ENCODE measurements at places on chromosomes 7 and 10. TPM values are rescaled to one million over a fixed set of nuclear protein-coding genes. Genes with fewer than 3 reads are reported as not detected.
A peak's percentile ranks its signal among the peaks of the same experiment; 100 is the strongest.

DNA sequence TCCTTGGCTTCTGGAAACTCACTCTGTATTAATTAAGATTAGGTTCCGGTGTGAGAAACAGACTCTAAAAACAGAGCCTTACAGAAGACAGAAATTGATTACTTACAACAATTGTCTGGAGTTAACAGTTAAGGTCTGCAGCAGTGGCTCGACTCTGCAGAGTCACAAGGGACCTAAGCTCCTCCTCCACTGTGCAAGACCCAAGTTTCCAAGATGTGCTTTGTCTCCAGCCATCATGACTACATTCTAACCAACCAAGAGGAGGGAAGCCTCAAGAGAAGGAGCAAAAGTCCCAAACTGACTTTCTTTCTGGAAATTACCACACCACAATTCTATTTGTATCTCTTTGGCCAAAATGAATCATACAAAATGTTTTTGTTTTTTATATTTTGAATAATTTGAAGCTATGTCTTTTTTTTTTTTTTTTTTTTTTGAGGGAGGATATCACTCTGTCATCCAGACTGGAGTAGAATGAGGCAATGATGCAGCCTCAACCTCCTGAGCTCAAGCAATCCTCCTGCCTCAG lies 14.2 kb upstream of the ODAD2 start:
- H3K4me3 ChIP-seq = no peak overlapping the region
- H3K27ac ChIP-seq = no peak overlapping the region
- peaks cover 59% of the 10 kb centered on the region for H3K27me3 ChIP-seq
- peaks cover 11% of the 10 kb centered on the region for H3K4me1 ChIP-seq

DNA sequence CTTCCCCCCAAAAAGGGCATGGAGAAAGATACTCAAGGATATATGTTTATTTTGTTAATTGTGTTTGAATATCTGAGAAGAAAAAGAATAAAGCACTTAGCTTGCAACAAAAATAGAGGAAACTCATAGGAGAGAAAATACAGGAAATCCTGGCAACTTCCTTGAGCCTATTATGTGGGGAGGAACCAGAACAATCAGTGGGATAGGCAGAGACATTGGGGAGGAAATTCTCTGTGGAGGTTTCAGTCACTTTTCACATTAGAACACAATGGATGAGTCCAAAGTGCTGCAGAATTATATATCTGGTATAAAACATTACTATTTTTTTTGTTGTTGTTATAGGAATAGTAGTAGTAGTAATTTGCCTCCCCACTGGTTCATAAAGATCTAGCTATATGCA lies 240.1 kb downstream of the THSD7A start:
- no peak overlapping the region for H3K27ac ChIP-seq
- H3K4me3 ChIP-seq = no peak overlapping the region
- DNase-seq = no peak

GRCh38 chr7:28748933-28749584 lies 209.1 kb downstream of the TRIL start:
- H3K4me1 ChIP-seq = peaks cover 5% of the 10 kb centered on the region
- no peaks in the 10 kb centered on the region for H3K36me3 ChIP-seq
- H3K4me3 ChIP-seq = no peak overlapping the region
- DNase-seq = no peak
- no peak overlapping the region for H3K27ac ChIP-seq

GRCh38 chr7:8205537-8205936 lies 56.4 kb downstream of the ICA1 start:
- H3K27me3 ChIP-seq = peaks cover 74% of the 10 kb centered on the region
- H3K27ac ChIP-seq = no peak overlapping the region
- no peak for DNase-seq
- H3K36me3 ChIP-seq = no peaks in the 10 kb centered on the region

- no peaks in the 10 kb centered on the region for H3K4me1 ChIP-seq
- peaks cover 1% of the 10 kb centered on the region for H3K36me3 ChIP-seq
- H3K27ac ChIP-seq = no peak overlapping the region
- no peak for DNase-seq
These were observed 22.4 kb upstream of the CYTH3 start for GRCh38 chr7:6294839-6295238.

DNA sequence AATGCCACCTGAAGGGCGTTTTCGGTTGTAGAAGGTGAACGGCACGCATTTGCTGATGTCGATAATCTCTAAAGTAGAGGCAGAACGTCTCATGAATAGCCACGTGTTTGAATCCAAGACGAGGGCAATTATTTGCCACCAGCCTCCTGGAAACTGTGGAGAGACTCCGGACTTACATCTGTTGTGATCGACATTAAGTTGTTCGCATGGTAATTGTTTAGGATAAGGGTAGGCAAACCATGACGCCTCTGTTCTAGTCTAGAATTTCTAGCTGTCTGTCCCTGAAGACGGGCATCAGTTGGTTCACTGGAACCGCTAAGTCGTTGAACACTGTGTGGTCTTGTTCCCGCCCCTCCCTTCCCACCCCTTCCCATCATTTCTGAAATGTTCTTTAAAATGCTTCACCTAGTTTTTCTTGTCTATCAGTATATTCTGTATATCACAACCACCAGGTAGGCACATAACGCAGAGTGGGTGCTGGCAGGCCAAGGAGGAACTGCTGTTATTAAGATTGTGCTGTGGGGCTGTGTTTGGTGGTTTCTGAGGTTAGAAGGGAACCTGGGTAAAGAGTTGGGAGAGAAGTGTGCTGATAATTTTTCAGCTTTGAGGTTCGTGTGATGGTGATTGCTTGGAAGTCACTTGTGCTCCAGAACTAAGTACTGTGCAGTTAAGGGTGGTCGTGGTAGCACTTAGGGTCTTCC lies 1.2 kb downstream of the UBE3C start:
- H3K27me3 ChIP-seq = no peaks in the 10 kb centered on the region
- no peak for DNase-seq
- H3K4me1 ChIP-seq = peaks cover 37% of the 10 kb centered on the region
- peaks cover 32% of the 10 kb centered on the region for H3K36me3 ChIP-seq
- peak overlapping the region; percentile 71 for H3K27ac ChIP-seq

DNA sequence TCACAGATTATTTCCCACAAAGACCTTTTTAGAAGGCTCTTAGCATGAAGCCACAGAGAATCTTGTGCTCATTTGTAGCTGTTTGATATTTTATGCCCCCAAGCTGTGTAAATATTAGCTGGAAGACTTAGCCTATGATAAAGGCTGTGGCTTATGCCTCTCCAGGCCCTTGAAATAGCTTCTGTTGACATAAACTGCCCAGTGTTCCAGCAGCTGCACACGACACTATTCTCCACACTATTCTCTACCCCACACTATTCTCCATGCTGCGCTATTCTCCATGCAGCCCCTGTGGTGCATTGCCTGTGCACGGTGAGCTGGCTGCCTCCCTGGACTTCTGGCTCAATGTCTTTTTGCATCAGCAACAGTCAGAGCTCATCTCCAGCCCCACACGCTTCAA lies 13.1 kb downstream of the DDC start:
- no peaks in the 10 kb centered on the region for H3K36me3 ChIP-seq
- no peak for DNase-seq
- H3K4me1 ChIP-seq = no peaks in the 10 kb centered on the region

GRCh38 chr7:81300753-81301152 lies 381.9 kb upstream of the SEMA3C start:
- H3K4me1 ChIP-seq = no peaks in the 10 kb centered on the region
- H3K4me3 ChIP-seq = no peak overlapping the region
- no peaks in the 10 kb centered on the region for H3K36me3 ChIP-seq

- DNase-seq = no peak
- H3K4me3 ChIP-seq = peak overlapping the region; percentile 29
- peaks cover 5% of the 10 kb centered on the region for H3K36me3 ChIP-seq
- H3K27ac ChIP-seq = peak overlapping the region; percentile 73
- no peaks in the 10 kb centered on the region for H3K4me1 ChIP-seq
- no peaks in the 10 kb centered on the region for H3K27me3 ChIP-seq
These were observed 8.4 kb downstream of the NACAD start for GRCh38 chr7:45080265-45080957.

DNA sequence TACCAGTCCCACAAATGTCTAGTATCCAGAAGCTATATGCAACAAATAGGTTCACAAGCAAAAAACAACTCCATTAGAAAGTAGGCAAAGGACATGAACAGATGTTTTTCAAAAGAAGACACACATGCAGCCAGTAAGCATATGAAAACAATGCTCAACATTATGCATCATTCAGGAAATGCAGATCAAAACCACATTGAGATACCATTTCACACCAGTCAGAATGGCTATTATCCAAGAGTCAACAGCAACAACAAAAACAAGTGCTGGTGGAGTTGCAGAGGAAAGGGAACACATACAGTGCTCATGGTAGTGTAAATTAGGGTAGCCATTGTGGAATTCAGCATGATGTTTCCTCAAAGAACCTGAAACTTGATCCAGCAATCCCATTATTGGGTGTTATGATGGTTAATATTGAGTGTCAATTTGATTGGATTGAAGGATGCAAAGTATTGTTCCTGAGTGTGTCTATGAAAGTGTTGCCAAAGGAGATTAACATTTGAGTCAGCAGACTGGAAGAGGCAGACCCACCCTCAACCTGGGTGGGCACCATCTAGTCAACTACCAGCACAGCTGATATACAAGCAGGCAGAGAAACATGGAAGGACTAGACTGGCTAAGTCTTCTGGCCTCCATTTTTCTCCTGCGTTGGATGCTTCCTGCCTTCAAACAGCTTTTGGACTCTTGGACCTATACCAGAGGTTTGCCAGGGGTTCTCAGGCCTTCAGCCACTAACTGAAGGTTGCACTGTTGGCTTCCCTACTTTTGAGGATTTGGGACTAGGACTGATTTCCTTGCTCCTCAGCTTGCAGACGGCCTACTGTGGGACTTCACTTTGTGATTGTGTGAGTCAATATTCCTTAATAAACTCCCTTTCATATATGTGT lies 218.4 kb upstream of the SEMA3D start:
- DNase-seq = no peak
- no peaks in the 10 kb centered on the region for H3K27me3 ChIP-seq
- no peak overlapping the region for H3K4me3 ChIP-seq

- H3K4me1 ChIP-seq = peaks cover 42% of the 10 kb centered on the region
- peak overlapping the region; percentile 47 for H3K4me3 ChIP-seq
- no peaks in the 10 kb centered on the region for H3K27me3 ChIP-seq
- H3K36me3 ChIP-seq = peaks cover 4% of the 10 kb centered on the region
- DNase-seq = no peak
These were observed 19.6 kb downstream of the SGMS1 start for GRCh38 chr10:50604049-50604640.

GRCh38 chr10:116888380-116889055 lies 39.2 kb downstream of the ENO4 start:
- peaks cover 24% of the 10 kb centered on the region for H3K27me3 ChIP-seq
- H3K4me1 ChIP-seq = no peaks in the 10 kb centered on the region
- H3K4me3 ChIP-seq = no peak overlapping the region
- DNase-seq = no peak
- no peaks in the 10 kb centered on the region for H3K36me3 ChIP-seq

DNA sequence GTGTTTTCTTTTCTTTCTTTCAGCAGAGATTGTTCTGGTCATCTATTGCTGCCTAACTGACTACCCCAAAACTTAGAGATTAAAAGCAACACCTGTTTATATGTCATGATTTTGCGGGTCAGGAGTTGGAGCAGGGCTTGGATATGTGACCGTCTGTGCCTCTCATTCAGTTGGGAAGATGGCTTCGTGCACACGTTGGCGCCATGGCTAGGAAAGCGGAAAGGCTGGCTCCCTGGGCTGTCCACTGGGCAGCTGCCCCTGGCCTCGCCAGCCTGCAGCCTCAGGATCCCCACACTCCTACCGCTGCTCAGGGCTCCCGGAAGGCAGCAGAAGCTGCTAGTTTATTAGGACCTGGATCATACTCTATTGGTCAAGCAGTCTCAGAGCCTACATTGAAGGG lies 638.1 kb upstream of the FOXK1 start:
- no peaks in the 10 kb centered on the region for H3K27me3 ChIP-seq
- DNase-seq = no peak
- H3K36me3 ChIP-seq = no peaks in the 10 kb centered on the region
- no peaks in the 10 kb centered on the region for H3K4me1 ChIP-seq

Gene FXYD4
- total RNA-seq = not detected

Gene CYP3A7
- not detected for total RNA-seq

Gene EEPD1
- 2.3 TPM for total RNA-seq

Gene BLNK
- 0.43 TPM for total RNA-seq

Gene PRKG1
- not detected for total RNA-seq

Gene ASB15
- not detected for total RNA-seq

Gene FRMPD2
- not detected for total RNA-seq

Gene HGF
- not detected for total RNA-seq

Data from activated naive CD8-positive, alpha-beta T cell treated with anti-CD3 and anti-CD28 coated beads, Interleukin-2, amount 10 ng/mL, durations not matched to agents 7 days and 5 days (primary cell).